GM04503 (cell line): ENCODE measurements at places on chromosomes 1 and 21.

DNA sequence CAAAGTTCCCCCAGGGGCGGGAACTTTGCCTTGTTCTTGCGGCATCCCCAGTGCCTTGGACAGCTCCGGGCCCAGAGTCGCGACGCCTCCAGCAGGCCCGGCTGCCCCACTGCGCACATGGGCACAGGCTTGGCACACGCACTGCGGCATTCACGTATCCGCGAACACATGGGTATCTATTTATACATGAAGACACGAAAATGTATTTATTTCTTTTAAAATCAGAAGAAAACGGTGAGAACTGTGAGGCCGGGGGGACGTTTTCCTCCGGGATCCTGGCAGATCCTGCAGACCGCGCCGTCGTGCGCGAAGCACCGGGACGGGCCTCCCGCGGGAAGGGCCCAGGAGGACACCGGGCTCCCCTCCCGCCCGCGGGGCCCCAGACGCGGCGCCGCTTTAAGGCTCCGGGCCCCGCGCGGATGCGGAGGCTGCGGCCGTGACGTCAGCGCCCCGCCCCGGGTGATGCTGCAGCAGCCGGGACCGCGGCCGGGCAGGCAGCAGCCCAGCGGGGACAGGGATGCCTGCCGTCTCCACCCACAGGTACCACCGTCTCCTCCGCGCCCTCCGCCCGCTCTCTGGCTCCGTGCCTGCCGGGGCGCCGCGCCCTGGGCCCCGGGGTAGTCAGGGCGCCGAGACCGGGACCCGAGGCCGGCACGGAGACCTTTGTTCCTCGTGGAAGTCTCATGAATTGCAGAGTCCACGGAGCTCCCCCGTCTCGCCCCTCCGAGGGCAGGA, at the start of gene SLC45A1:
Gene SLC45A1 (plus strand): TSS at position 468 of the 735 bp plus-strand sequence. CDS start 6,216 bp downstream, outside the sequence.
- DNase-seq: no peak

GRCh38 chr21:39103689-39104088, 79.6 kb downstream of the PSMG1 start:
- DNase-seq: peak; percentile 71

GRCh38 chr1:167106119-167106461, 12.2 kb downstream of the STYXL2 start:
- DNase-seq: no peak

- DNase-seq: no peak
Measured at GRCh38 chr1:16026723-16027484, 5.1 kb downstream of the CLCNKA start.

DNA sequence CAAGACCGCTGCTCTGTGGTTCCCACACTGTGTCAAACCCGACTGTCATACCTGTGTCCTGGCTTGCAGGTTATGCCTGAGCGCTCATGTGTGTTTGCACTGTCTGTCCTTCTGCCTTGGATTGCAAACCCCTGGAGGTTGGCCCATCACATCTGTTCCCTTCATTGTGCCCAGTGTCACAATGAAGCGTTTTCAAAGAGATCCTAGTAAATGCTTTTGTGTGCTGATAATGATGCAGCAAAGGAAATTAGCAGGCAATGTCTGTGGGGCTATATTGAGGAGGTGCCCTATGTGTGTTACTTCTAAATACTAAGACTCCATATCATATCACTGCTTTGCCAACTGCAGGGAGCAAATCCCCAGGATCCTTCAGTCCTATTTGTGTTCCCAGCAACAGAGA, 424.4 kb upstream of the NFIA start:
- no peak for DNase-seq

- DNase-seq: no peak
Measured at GRCh38 chr1:248686815-248687214, 15.8 kb downstream of the OR14I1 start.

DNA sequence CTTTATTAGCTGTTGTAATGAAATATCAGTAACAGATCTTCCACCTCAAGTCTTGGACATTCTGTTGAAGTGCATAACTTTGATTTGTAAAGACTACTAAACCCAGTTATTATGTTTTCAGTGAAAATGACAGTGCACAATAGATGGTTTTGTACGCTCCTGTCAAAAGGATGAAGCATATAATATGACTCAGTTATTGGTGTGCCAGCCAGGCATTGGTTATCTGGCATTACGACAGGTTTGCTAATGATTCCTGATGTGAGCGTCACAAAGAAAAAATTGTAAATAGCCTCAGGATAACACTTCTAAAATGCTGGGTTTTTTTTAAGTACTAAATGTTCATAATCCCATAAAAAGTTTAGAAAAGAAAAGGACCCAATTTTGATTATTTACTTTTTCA, 147.9 kb downstream of the MAGI3 start:
- DNase-seq: no peak

- DNase-seq: no peak
Measured at GRCh38 chr1:72280711-72281110, 1.6 kb downstream of the NEGR1 start.

GRCh38 chr1:4975856-4976255, 321.4 kb downstream of the AJAP1 start:
- DNase-seq: no peak

- DNase-seq: no peak
Measured at GRCh38 chr1:174314433-174314832, 133.3 kb upstream of the GPR52 start.

DNA sequence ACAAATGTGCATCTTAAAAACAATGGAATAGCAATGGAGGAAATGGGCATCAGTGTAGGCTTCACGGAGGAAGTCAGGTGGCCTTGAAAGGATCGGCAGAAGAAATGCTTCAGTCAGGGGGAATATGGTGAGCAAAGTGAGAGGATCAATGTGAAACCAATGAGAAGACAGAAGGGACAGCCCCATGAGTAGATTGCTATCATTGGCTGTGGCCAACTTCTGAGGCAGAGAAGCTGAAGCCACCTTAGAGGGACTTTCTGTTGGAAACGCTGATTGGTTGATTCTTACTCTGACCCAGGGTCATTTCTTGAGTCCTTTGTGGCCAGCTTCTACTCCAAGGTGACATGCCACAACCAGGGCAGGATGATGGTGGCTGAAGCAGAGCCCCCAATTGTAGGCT, 130.7 kb upstream of the ZNF648 start:
- DNase-seq: no peak

GRCh38 chr21:36166705-36167104, 10.1 kb downstream of the DOP1B start:
- DNase-seq: no peak

DNA sequence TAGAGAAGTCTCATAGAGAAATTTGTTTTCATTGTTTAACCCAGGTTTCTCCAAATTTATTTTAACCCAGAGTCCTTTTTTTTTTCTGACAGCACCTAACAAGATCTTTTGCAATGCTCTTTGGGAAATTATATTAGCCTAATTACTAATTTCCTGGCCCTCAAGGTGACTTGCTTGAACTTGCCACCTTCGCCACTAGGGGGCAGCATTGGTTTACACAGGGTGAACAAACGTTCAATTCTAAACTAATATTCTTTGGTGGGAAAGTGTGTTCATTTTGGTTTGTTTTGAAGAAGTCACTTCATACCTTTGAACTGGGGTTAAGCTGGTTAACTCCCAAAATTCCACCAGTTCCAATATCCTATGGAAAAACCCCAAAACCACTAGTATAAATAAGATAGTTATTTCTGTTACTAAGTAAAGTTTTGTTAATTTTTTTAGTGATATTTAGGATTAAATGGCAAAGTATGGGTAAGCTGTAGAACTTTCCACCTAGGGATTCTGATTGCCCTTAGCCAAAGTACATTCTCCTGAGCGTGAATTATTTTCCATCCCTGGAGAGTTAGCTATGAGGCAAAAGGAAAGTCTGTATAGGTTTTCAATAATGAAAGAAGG, 13.0 kb downstream of the CCDC190 start:
- no peak for DNase-seq

DNA sequence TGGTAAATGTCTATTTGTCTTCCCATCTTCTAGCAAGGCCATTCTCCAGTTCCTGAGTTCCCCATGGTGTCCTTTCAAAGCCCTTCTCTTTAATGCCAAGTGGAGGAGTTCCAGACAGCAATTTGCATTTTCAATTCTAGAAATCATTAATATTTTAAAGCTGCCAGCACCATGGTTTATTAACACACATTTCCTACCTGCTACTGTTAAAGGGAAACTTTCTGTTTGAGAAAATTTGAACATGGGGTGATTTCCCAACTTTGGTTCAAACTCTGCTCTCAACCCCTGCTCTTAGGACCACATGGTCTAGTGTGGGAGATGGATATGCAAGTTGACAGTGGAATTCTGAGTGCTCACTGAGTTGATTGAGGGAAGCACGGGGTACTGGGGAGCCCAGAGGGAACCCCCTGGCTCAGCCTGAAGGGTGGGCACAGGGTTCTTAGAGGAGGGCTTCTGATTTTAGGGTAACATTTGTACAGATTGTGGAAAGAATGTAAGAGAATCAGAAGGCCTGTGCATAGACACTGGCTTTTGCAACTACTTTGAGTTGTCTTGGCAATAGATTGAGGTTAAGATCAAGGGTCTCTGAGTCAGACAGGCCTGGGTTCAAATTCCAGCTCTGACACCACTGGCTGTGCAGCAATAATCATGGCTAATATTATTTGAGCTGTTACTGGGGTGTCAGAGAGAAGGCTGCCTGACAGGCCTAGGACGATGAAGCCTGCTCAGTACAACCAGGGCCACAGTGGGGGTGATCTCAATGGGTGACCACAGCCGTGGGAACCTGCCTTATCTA, 97.8 kb downstream of the BEND5 start:
- DNase-seq: no peak

GRCh38 chr21:44696572-44696971, 400 bp upstream of the KRTAP10-12 start:
- DNase-seq: no peak

DNA sequence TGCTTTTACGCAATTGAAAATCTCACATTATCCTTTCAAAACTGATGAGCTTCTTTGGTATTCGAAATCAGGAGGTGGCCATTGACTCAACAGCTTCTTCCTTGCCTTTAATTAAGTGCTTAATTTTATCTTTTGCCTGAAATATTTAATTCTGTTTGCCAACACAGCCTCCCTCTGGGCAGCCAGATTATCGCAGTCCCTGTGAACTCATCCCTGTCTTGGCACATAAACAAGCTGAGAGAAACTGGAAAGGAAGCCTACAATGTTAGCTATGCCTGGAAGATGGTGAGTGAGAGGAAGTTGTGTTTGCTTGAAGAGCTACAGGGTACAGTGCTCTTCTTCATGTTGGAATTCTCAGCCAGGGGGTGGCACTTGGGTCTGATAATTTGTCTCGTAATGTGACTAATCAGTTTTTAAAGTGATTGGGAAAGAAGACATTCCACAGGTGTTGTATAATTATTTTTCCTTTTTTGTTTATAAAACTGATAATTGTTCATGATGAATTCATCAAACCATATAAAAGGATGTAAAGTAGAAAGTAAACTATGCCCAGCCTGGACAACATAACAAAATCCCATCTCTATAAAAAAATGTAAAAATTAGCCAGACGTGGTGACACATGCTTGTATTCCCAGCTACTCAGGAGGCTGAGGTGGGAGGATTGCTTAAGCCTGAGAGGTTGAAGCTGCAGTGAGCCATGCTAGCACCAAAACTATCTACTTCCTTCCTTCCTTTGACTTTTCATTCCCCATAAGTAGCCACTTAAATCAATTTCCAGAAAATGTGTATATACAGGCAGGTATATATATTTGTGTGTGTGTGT, 90.1 kb upstream of the RAVER2 start:
- DNase-seq: peak; percentile 16

- DNase-seq: no peak
Measured at GRCh38 chr1:55575571-55576279, 360.6 kb upstream of the USP24 start.

- no peak for DNase-seq
Measured at GRCh38 chr1:37105911-37106310, 71.6 kb upstream of the GRIK3 start.

- no peak for DNase-seq
Measured at GRCh38 chr1:109910123-109910962, at the start of gene CSF1. Gene CSF1 (plus strand): TSS chr1:109910849. CDS start chr1:109911024, 175 bp downstream.

GRCh38 chr1:95095833-95096217, 21.3 kb upstream of the TLCD4 start:
- no peak for DNase-seq

DNA sequence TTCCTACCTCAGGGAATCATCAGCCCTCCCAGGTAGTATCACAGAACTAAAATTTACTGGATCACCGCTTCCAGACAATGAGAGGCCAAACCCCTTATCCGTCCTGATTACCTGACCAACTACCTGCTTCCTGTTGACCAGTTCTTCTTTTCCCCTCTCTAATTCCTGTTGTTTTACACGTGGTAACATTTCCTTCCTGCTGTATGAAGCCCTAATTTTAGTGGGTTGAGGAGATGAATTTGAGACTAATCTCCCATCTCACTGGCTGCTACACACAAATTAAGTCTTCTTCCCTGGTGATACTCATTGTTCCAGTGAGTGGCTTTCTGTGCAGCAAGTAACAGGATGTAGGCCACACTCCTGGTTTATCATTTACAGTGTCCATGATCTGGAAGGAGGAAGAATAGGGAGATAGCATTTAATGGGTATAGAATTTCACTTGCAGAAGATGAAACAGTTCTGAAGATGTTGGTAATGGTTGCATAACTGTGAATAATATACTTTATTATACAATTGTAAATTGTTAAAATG, 2112.9 kb downstream of the NCAM2 start:
- DNase-seq: no peak

- no peak for DNase-seq
Measured at GRCh38 chr1:206021008-206021625, 2.6 kb downstream of the CTSE start.

DNA sequence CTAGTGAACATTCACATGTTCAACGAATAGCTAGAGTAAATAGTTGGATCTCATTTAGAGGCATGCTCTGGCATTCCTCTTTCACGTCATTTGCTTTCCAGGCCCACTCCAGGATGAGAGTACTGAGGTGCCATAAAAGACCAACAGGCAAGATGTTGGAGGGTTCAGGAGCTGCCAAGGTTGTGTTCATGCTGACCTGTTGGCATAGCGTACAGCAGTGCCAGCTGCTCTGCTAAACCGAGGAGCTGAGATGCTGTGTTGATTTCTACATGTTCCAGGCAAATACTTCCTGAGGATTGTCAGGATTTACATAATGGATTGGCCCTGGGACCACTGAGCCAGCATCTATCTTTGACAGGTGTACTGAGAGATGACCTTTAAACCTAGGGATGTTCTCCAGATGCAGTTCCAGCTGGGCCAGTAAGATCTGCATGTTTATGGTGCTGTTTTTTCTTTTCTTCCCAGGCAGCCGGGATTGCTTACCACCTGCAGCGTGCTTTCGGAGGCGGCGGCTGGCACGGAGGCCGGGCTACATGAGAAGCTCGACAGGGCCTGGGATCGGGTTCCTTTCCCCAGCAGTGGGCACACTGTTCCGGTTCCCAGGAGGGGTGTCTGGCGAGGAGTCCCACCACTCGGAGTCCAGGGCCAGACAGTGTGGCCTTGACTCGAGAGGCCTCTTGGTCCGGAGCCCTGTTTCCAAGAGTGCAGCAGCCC, 66.9 kb downstream of the DISC1 start:
- no peak for DNase-seq

- DNase-seq: no peak
Measured at GRCh38 chr1:163093169-163093568, 24.0 kb downstream of the RGS4 start.

- no peak for DNase-seq
Measured at GRCh38 chr1:62045574-62045973, 149.1 kb upstream of the L1TD1 start.

DNA sequence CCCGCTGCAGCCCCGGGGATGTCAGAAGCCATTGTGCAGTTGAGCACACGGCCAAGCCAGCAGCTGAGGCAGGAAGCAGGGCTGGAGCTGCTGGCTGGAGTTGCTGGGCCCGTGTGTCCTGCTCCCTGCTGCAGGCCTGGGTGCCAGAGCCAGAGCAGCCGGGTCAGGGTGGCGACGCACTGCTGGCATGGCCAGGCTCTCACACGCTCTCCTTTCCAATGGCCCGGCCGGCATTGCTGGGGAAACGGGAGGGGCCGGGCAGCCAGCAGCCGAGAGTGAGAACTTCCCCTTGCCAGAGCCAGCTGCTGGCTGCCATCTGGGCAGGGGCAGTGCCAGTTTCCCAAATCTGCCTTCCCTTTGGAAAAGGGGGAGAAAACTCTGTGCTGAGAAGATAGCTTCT, 82.4 kb upstream of the PROX1 start:
- no peak for DNase-seq
